ENCODE measurements at places on chromosomes 12 and 14.

DNA sequence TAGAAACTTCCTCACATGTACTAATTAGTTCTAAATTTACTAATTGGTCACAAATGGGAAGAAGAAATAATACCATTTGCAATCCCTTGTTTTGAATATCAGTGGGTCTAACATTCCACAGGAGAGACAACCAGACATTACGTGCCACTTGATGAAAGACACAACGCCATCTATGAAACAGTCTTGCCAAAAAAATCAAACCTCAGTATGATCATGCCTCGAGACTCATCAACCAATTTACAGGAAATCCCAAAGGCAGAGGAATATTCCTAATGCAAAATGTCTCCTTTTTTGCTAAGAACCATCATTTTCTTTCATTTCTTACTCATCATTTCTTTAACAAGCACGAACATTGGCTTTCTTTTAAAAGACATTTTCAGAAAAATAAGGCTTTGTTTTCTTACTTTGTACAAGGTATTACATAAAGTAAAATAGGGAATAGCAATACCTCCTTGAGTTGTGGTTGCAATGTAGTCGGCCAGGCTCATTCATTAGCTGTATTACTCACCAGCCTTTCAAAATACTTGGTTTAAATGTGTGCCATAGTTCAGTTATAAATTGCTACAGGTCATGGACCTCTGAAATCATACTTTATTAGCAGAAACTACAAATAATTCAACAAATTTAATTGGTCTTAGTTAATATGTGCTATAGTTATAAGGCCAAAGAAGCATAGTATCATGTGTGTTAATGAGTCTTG, 436.2 kb upstream of the FLRT2 start:
- DNase-seq = no peak

DNA sequence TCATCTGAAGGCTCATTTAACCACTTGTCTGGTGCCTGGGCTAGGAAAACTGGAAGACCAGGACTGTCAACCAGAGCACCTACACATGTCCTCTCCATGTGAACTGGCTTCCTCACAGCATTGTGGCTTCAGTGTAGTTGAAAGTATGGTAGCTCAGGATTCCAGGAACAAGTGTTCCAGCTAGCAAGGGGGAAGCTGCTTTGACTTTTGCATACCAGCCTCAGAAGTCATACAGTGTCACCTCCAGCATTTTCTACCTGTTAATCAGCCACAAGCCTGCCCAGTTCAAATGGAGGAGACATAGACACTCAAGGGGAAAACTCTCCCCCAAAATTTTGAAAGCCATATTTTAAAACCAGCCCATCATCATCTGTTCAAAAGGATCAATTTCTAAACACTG, 212.8 kb upstream of the CAND1 start:
- no peak for DNase-seq

DNA sequence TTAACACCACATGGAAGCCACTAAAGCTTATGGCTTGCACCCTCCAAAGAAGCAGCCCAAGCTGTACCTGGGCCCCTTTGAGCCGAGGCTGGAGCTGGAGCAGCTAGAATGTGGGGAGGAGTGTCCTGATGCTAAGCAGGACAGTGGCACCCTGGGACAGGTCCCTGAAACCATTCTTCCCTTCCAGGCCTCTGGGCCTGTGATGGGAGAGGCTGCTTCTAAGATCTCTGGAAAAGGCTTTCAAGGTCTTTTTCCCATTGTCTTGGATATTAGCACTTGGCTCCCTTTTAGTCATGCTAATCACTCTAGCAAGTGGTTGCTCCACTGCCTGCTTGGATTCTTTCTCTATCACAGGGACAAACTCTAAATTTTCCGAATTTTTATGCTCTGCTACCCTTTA, 40.9 kb downstream of the OSBPL8 start:
- DNase-seq = no peak

DNA sequence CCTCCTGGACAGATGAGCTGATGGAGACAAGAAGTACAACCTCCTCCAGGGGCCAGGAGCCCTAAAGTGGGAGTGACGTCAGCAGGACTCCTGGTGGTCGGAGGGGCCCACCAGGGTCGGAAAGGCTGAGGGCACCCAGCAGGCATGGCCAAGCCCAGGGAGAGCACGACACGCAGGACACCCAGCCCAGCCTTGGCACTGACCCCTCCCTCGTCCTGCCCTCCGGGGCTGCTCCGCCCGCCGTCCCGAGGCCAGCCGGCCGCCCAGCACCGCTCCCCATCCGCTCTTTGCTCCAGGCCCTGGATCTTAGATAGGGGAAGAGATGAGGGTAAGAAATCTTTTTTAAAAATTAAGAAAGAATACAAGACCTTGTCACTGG, 14.4 kb upstream of the RPLP0 start:
- DNase-seq = no peak

- no peak for DNase-seq
Observed at GRCh38 chr12:65997056-65997455, 133.5 kb downstream of the LLPH start.

DNA sequence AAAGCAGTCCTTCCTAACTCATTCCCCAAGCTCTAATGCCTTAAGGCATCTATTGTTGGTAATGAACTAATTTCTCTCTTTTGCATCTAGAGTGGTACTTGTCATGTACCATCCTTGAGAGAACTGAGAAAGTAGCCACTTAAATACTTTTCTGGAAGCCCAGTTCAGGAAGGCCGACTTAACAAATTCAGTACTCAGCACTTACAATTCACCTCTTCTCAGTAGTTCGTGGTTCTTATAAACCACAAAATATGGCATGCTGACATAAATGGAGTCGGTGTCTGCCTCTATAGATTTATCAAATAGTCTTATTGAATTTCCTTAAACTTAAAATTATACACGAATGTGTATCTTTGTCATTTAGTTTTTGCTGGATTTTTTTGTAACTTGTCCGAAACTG, 9.4 kb upstream of the COCH start:
- no peak for DNase-seq

DNA sequence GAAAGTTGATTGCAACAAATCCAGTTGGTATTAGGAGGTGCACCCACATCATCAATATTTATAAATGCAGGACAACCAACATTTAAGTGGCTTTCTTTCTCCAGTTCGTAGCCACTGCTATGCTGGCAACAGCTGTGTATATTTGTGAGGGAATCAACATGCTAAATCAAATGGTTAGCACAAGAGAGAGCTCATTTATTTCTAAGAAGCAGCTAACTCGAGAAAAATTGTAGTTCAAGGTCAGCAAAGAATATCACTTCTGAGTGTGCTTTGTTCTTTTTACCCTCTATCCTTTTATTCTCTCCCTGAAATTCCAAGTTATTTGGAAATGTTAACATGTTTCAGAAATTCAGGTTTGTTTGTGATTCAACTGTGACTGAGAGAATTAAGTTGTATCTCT, 137.3 kb downstream of the NAV3 start:
- DNase-seq = no peak

Data from NCI-H1436 treated with DMSO at 0.1 percent for 48 hours (cell line).